ENCODE measurements at places on chromosomes 11 and 22.

DNA sequence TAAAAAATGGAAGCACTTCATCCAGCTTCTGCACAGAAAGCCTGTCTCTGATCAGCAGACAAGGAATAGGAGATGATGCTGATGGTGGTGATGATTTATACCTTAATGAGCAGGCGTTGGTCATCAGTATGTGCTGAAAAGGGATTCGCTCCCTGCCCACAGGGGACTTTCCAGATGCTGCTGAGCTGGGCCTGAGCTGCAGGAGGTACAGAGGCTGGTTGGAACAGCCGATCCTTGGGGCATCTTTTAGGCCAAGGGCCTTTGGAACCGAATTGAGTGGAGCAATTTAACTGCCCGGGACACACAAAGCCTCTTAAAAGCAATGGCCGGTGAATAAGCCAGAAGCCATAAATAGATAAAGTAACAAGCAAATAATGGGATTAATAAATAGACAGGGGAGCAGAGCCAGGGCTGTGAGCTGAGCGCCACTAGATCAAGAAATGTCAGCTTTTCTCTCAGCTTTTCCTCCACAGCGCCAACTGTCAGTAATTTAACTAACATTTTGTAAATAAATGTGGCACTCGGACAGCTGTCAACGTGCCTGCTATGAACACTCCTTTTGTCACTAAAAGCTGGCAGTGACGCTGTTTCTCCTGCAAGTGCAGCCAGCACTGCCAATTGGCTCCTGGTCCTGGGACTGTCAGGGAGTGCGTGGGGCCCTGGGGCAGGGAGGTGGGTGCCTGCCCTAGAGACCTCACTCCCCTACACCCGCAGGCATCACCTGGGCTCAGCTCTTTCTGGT is 562.3 kb downstream of the NTM start:
- no peak for DNase-seq

DNA sequence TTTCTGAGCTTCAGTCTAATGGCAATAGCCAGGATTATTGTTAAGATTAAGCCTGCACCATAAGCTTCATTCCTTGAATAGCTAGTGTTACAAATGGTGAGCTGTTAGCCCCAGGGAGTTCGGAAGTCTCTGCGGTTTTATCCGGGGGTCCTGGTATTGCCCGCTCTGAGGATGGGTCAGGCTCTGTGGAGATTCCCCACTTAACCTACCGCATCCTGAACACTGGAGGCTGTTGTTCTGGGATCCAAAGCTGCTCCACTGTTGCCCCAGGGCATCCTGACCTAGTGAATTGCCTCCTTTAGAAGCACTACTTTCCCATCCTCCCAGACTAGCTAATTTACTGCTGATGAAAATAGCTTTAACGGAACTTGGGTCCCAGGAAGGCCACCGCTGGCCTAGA is 14.5 kb upstream of the PEX26 start:
- DNase-seq = no peak

- no peak for DNase-seq
Observed at GRCh38 chr11:119617340-119617713, 111.7 kb downstream of the NECTIN1 start.

DNA sequence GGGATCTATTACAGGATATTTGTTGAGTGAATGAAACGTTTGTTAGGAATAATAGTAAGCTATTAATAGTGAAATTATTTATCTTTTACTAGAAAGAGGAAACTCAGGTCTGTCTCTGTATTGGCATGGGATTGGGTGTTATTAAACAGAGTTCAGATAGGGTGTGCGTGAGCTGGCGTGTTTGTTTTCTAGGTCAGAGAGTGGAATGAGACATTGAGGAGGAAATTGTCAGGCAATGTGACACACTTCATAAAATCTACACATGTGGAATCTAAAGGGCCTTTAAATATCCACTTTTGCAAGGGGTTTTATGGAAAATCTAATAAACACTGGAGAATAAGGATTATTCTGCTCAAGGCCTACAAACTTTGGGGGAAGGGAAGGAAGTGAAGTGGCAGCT is 552.9 kb downstream of the NTM start:
- no peak for DNase-seq

- DNase-seq = no peak
Observed at GRCh38 chr11:134469627-134470026, 57.6 kb upstream of the B3GAT1 start.

DNA sequence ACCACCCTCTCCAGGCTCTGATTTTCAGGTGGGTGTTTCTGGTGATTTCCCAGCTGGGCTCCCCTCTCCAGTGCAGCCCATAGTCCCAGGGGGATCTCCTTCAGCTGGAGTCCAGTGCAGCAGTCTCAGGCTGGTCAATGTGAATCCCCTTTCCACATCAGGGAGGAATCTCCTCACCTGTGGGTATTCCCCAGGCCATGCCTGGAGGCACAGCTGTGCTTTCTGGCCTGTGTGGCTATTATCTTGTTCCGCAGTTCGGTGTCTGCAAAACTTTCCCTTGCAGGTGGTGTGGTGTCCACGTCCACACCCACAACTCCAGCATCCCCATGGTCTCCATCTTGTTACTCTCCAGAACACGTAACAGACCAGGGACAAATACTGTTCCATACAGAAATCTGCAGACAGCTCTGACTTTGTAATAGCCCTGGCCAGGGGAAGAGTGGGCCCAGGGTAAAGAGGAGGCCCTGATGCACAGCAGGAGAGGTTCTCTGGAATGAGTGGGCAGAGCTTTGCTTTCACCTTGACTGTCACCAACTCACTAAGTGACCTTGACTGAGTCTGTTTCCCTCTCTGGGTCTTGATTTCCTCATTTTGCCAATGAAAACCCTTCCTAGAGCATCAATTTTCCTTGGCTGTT is 183.2 kb downstream of the CSNK2A3 start:
- DNase-seq = no peak

DNA sequence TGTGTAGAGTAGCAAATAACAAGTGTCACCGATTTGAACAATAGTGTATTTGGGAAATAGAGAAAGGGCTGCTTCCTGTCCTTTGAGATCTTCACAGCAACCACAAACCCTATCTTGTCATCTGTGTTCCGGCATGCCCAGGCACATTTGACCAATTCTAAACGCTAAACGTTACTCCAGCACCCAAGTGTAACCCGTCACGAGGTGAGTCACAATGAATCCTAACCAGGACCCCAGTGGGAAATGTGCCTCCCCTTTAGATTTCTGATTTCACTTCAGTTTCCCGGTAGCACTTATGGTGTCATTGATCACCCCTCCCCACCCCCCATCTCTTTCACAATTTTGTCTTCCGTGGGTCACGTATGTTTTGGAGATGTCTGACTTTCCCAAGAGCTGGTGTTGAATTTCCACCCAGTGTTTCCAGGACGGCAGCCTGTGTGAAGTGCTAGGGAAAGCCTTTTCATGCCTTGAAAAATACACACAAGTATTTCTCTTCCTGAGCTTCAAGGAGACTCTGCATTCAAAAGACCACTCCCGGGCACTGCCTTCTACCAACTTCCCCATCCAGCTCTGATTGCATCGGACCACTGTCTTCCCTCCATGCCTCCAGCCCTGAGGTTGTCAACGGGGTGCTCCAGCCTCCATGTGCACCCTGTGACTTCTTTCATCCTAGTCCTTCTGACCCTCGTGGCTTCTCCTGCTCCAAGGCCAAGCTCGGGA is 10.5 kb upstream of the C11orf24 start:
- DNase-seq = no peak

Measured in NCI-H2227 treated with DMSO at 0.1 percent for 48 hours (cell line).